ENCODE measurements at places on chromosomes 7 and 10.

GRCh38 chr10:123669886-123670285 is 3.7 kb downstream of the GPR26 start:
- DNase-seq = no peak

- no peak for DNase-seq
These were observed 971.6 kb upstream of the MBL2 start for GRCh38 chr10:53744176-53744575.

GRCh38 chr7:122987463-122987862 is 8.0 kb downstream of the TAS2R16 start:
- no peak for DNase-seq

DNA sequence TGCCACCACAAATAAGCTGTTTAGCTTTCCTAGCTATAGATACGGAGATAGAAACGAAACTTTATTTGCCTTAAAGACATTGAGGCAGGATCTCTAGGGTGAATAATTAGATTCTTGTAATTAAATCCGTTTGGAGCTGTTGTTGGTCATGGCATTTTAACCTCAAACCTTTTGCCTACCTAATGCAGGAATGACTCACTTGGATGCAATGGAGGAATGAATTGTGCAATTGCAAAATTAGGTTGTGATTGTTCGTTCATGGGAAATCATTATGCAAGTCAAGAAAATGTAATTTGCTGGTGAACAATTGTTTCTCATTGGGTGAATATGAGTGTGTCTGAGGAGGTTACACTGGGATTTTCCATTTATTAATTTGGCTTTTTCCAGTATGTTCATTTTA is 703.5 kb downstream of the GATA3 start:
- DNase-seq = no peak

DNA sequence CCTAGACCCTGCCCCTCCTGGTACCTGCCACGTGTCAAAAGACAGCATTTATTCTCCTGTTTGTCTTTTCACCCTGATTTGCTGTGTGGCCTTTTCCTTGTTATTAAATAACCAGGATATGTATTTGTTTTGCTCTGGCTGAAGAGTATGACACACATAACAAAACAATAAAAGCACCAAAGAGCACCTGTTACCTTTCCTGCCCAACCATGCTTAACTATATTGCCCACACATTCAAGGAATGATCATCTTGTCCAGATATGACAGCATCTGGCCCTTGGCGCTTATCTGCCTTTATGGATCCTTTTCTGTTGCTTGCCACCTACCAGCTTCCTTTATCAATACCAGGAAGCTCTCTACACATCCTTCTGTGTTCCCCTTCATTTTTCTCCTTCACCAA is 357.7 kb downstream of the FGFR2 start:
- no peak for DNase-seq

GRCh38 chr10:72097448-72098300 is 9.3 kb upstream of the SPOCK2 start:
- no peak for DNase-seq

GRCh38 chr7:157587051-157587804 is 250.4 kb downstream of the DNAJB6 start:
- DNase-seq = no peak

DNA sequence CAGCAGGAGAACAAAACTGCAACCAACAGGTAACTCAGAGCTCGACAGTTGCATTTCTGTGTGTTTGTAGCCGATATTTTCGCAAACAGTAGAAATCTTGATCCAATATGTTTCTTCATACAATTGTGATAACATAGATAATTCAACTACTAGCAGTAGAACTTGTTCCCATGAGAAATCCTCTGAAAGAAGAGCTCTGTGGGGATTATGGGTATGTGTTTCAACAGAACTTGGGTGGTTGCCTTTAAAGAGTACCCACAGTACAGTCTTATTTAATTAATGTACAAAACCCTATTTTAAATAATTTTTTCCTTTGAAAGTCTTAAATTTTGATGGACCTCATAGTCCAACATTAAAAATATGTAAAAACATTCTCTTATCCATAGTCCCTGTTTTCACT is 266.1 kb downstream of the PARD3 start:
- DNase-seq = no peak

DNA sequence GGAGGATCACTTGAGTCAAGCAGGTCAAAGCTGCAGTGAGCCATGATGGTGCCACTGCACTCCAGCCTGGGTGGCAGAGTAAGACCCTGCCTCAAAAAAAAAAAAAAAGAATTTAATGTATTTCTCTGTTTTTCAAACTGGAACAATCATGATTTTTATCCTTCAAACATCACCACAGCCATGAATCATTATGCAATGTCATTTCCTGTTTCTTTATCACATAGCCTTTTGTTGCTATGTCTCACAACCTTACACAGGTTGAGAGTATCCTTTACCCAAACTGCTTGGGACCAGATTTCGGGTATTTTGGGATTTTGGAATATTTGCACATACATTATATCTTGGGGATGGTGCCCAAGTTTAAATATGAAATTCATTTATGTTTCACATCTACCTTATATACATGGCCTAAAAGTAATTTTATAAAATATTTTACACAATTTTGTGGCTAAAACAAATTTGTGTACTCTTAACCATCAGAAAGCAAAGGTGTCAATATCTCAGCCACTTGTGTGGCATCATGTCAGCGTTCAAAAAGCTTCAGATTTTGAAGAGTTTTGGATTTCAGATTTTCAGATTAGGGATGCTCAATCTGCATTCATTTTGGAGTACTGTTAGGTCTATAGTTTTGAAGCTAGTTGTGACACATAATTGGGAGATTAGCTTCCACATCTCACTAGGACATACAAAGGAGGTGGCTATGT is 8.2 kb downstream of the NT5C3A start:
- DNase-seq = no peak

- DNase-seq = peak; percentile 36
These were observed 83.3 kb downstream of the RNLS start for GRCh38 chr10:88499569-88500470.

DNA sequence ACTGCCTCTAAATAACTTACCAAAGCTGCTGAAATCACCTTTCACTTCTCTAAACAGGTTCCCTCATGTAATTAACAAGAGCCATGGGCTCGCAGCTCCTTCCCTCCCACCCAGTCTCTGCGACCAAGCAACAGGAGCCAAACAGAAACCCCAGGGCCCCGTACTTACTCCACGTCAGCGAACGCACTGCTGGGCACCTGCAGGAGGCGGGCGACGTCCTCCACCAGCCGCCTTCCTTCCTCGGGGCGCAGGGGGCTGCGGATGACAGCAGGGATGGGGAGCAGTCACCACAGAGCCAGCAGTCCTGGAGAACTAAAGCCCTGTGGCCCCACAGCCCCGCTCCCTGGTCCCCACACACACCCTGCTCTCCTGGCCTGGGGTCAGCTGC is 477.0 kb downstream of the PTPRN2 start:
- no peak for DNase-seq

- no peak for DNase-seq
These were observed 153.1 kb downstream of the AOAH start for GRCh38 chr7:36571190-36571560.

All from uterus (tissue), 4 donors.